AG04450 (cell line): ENCODE measurements at places on chromosomes 11 and 22. TPM values are rescaled to one million over a fixed set of nuclear protein-coding genes. Genes with fewer than 3 reads are reported as not detected.
A peak's percentile ranks its signal among the peaks of the same experiment; 100 is the strongest.

DNA sequence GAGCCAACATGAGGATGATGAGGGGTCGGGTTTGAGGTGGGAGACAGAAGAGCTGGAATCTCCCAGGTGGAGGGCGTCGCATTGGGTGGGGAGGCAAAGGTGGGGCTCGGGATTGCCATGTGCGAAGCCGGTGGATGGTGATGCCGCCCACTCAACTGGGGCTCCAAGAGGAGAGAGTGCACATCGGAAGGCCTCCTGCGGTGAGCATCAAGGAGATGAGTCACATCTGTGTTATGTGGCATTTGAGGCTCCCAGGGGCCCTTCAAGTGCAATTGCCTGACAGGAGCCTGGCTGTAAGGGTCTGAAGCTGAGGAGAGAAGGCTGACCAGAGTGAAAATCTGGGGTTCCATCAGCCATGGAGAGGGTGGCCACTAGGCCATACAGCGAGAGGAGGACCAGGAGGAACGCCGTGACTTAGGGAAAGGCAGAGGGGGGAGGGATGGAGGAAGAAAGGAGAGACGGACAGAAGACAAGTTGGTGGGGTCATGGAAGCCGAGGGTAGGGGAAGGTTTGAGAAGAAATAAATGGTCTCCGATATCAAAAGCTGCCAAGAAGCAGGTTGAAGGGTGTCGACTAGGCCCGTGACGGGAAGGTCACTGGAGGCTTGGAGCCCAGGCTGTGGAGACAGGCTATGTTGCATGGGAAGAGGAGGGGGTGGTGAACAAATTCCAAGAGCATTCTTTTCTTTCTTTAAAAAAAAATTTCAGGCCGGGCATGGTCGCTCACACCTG lies 21.3 kb downstream of the RASD2 start:
- DNase-seq, result peak; percentile 38

- no peak for DNase-seq
These were observed 2.1 kb downstream of the PAMR1 start for GRCh38 chr11:35523331-35523768.

GRCh38 chr11:113538451-113539412 lies 63.5 kb upstream of the DRD2 start:
- no peak for DNase-seq

GRCh38 chr11:69437001-69437875 lies 44.2 kb upstream of the LINC01488 start:
- DNase-seq, result no peak

GRCh38 chr11:65692367-65692766 lies 19.7 kb upstream of the KAT5 start:
- DNase-seq, result no peak

DNA sequence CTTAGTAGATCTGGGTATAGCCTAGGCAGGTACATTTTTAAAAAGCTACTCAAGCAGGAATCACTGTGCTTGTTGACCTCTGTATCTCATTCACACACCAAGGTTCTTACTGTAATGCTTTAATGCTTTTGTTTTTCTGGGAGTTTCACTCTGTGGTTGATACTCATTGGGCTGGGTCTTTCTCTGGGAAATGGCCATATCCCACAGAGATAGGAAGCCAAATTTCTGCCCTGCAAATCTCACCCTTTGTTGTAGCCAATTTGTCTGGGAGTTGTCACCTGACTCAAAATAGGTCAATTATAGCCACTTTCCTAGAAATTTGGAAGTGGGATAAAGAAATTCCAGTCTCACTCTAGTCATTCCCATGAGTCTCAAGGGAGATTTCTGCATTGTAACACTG lies 195.8 kb upstream of the BDNF start:
- no peak for DNase-seq

DNA sequence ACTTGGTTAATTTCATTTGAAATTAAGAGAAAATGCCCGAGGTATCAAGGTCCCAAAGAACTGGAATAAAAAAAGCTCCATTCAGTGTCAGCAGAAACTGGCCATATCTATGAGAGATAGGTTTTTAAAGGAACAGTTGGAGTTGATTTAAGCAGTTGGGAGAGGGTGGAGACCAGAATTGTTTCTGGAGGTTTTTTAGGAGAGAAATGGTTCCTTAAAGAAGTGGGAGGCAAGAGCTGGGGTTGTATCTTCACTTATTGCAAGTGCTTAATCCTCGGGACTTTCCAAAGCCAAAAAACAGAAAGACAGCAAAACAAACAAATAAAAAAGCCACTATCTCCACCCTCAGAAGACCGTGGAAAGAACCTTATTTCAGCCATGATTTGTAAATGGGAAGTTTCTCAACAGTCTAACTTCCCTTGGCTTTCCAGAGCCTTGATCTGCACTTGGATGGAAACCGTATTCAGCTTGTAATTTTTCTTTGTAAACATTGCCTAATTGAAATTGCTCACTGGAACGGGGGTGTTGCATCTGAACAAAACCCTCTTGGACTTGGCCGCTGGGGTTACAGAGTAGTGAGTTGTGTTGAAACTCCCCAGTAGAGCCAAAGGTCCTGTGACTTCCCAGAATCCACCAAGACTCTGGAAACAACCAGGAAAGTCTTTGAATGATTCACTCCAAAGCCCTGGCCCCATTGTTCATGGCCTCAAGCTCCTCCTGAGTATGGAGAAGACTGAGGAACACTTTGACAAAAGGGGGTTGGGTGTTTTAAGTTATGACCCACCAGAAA lies 115.6 kb downstream of the SLC1A2 start:
- no peak for DNase-seq

DNA sequence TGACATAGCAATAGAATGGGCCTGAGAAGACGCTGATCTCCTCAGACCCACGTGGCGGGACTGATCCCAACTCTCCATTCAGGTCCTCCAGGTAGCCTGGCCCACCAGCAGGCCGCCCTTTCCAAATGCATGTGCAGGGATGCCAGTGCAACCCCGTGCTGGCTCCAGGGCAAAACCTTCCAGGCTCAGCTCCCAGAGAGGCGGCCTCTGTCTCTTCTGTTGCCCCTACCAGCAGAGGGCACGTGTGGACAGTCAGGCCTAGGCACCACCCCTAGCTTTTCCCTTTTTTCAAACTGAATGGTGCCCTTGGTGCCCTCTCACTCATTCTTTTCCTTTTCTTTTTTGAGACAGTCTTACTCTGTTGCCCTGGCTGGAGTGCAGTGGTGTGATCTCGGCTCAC lies 121.7 kb downstream of the OSBP2 start:
- DNase-seq, result no peak

DNA sequence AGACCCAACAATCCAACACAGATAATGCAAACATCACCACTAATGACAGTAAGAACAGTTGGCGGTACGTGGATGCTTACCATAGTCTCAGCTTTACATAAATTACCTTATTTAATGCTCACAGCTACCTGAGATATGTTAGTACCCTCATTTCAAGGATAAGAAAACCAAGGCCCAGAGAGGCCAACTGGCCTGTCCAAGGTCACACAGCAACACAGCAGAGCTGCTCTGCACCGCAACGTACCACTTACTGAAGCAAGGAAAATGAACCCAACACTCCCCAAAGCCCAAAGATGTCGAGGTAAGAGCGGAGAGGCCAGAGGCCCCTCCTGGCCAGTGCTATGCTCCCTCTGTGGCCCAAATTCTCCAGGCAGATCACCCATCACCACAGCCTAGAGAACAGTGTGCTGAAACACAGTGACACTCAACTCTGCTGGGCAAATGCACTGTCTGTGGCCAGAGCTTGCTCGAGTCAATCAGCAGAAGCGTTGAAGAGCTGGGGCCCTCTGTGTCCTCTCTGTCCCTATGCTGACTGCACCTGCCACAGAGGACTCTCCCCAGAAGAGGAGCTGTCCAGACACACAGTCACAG lies 14.0 kb downstream of the SHANK2 start:
- DNase-seq, result no peak

DNA sequence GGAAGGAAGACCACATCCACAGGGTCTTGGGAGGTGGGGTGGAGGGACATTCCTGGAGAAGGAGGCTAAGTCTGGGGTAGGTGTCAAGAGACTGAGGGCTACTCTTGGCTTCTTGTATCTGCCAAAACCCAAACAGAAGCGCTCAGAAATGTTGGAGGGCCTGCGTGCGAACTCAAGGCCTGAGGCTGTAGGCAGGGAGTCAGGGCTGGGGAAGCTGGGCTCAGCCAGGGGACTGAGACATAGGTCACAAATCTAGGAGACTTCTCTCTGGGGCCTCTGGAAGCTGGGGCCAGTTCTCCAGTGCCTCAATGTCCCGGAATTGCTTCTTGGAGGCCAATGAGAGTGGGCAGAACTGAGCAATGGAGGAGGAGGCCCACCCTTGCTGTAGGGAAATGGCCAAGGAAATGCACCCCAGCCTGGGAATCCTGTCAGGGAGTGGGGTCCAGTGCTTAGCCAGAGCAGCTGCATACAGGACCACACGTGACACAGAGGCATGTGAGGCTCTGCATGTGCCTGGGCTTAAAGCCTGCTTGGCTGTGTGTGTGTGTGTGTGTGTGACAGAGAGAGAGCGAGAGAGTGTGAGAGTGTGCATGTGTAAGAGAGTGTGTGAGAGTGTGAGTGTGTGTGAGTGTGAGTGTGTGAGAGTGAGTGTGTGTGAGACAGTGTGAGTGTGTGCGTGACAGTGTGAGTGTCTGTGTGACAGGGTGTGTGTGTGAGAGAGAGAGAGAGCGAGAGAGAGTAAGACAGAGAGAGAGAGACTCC lies 141.3 kb downstream of the ST3GAL4 start:
- no peak for DNase-seq

DNA sequence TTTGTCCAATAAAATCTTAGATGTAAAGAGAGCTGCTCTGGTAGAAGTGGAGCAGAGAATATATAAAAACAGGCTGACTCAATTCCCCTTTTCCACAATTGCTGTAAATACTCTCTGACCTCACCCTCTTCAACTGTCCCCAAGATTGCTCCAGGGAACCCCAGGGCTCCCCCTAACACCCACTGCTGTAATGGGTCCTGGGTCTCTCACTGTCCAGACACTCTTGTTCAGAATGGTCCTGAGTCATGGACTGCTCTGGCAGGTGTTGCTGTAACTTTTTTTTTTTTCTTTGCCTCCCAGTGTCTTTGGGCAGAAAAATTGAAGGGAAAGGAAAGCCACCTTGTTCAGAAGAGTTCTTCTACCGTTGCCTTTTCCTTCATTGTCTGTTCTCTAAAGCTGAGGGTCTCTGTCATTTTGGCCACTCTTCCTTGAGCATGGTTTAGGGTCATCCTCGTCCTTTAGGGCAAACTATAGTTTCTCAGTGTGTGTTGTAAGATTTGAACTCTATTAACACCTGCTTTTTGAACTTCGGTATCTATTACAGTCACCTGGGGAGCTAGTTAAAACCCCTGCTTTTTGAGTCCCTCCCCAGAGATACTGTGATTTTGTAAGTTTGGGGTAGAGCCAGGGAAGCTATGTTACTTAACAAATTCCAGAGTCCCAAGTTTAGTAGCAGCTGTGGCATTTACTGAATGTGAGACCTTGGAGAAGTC lies 209.5 kb downstream of the NAV2 start:
- no peak for DNase-seq

GRCh38 chr11:41020259-41020658 lies 439.2 kb downstream of the LRRC4C start:
- DNase-seq, result no peak

TCN2 gene
- 6.6 and 9.1 TPM in 2 replicates for polyA plus RNA-seq

DNA sequence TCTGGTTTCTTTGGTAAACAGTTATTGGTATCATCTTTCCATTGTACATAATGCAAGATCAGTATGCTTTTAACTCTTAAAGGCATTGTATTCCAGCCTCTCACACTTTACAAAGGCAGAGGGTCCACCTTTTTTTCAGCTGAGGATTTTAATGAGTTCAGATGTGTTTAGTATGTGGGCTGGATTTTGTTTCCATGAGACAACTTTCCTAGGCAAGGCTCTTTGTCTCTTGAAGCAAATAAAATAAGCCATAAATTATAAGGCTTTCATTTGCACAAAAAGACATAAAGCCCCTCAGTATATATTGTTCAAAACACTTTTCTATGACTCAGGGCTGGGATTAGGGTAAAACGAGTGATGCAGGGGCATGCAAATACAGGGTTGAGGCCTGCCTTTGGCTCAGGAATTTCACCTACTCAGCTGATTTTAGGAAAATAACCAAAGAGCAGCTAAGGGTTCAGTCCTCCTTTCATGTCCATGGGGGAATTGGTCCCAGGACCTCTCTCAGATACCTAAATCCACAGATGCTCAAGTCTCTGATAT lies 7.6 kb downstream of the MMP20 start:
- no peak for DNase-seq

GRCh38 chr11:116563028-116563711 lies 209.6 kb downstream of the BUD13 start:
- DNase-seq, result no peak
